ENCODE measurements at places on chromosomes 12 and 14. TPM values are rescaled to one million over a fixed set of nuclear protein-coding genes. Genes with fewer than 3 reads are reported as not detected.

SPX gene
- total RNA-seq = 0.31 TPM

C14orf180 gene
- total RNA-seq = not detected

SDS gene
- not detected for total RNA-seq

ADSS1 gene
- 0.94 TPM for total RNA-seq

HAL gene
- not detected for total RNA-seq

CD69 gene
- not detected for total RNA-seq

DEPDC4 gene
- 1.3 TPM for total RNA-seq

NRL gene
- 2.2 TPM for total RNA-seq

TSPAN11 gene
- 13.8 TPM for total RNA-seq

IAPP gene
- not detected for total RNA-seq

Measured in parietal lobe (tissue), 2 donors.